Colonic mucosa (tissue), 4 donors: ENCODE measurements at places on chromosomes 1 and 21. TPM values are rescaled to one million over a fixed set of nuclear protein-coding genes. Genes with fewer than 3 reads are reported as not detected.

The PM20D1 gene
- 0.27 TPM for total RNA-seq

The PPM1J gene
- total RNA-seq = 0.80 TPM

The TSACC gene
- not detected for total RNA-seq

DNA sequence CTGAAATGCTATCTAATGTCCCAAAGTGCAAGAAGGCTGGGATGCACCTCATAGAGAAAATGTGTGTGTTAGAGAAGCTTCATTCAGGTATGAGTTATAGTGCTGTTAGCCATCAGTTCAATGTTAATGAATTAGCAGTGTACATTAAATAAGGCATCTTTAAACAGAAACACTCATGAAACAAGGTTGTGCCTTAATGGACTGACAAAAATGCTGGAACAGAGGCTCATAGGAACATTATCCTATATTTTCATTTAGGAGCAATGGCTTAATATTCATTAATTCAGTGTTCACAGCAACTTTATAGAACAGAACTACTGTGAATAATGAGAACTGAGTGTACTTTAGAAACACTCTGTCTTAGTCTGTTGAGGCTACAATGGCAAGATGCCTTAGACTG is 15.2 kb upstream of the FAM89A start:
- DNase-seq = no peak

GRCh38 chr1:87394513-87394912 is 65.8 kb downstream of the LMO4 start:
- DNase-seq = no peak

GRCh38 chr1:235077571-235078479 is 50.8 kb downstream of the TOMM20 start:
- DNase-seq = no peak
